ENCODE measurements at places on chromosomes 1 and 21.

DNA sequence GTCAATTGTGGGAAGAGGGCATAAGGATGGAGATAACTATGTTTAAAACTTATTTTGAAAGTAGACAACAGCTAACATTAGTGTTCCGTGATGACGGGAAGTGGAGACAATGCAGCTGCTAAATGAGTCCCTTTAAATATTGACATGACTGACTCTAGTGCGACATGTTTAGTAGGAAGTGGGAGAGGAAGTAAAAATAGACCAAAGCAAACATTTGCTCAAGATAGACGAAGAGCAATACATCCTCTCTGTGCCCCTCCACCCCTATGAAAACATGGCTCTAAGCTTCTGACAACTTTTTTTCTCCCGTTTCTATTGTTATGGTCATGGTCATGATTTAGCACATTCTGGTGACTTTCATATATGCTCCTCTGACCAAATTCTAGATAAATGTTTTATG, 60.0 kb upstream of the HMCN1 start:
- peak; percentile 78 for DNase-seq

DNA sequence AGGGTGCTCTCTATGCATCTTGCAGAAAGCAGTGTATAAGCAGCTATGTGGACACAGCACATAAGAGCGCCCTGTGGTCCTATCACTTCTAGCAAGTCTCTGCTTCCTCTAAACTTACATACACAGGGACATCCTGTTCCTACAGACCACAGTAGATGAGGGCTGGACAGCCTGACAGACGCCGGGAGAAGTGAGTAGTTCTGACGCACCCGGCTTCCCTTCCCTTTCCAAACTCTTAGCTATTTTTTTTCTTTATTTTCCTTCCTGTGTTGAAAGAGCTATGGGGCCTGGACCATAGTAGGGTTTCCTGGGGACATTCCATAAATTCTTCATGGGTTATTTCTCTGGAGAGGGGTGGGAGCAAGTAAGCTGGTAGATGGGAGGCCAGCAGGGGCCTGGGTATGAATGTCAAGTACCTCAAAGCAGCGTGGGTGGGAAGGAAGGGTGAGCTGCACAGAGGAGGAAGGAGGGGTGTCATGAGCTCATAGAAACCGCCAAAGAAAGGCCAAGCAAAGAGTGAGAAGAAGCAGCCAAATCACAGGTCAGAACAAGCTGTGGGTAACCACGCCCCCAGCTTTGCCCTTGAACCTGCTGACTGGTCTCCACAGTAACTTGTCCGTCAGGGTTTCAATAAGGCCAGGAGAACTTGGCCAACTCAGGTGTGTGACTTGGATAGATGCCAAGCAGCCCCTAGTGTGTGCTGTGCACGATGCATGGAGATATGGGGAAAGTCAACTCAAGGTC, 36.6 kb downstream of the PLXNA2 start:
- peak; percentile 39 for DNase-seq

GRCh38 chr1:9843576-9843945, 19.8 kb upstream of the CLSTN1 start:
- no peak for DNase-seq

DNA sequence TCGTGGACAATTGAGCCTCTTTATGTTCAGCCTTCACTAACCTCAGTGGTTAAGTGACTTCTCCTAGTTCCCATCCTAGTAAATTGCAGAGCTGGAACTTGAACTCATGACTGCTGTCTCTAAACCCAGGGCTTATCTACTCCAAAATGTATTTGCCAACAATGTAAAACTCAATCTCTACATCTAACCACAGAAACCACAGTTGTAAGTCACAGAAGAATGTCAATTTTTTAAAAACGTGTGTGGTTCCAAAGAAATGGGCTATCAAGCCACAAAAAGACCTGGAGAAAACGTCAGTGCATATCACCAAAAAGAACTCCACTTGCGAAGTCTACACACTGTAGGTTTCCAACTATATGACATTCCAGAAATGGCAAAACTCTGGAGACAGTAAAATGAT, 172.6 kb upstream of the HMCN1 start:
- DNase-seq, result no peak

DNA sequence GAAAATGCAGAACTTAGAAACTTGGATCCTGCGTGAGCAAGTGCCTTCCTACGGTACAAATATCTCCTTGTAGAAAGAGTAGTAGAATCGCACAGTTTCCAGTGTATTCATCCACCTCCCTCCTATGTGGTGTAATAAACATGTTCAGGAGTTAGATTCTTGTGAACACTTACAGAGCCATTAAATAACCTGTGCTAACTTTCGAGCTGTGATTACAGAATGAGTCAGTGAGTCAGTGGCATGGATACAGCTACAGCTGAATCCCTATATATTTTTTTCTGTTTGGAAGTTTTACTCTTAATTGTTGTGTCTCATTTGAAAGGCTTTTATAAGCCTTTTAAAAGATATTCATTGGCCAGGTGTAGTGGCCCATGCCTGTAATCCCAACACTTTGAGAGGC, 148.7 kb downstream of the EDEM3 start:
- DNase-seq, result no peak

- DNase-seq, result no peak
Observed at GRCh38 chr21:36548866-36549265, 68.9 kb upstream of the CLDN14 start.

GRCh38 chr1:230127105-230128054, 60.3 kb downstream of the GALNT2 start:
- no peak for DNase-seq

- DNase-seq, result no peak
Observed at GRCh38 chr1:40305451-40305850, 11.6 kb downstream of the COL9A2 start.

GRCh38 chr1:156728599-156729462, at the start of gene ISG20L2:
Gene ISG20L2 (minus strand): TSS chr1:156728766. CDS start chr1:156727652, 1,114 bp downstream.
- DNase-seq, result peak; percentile 93

GRCh38 chr1:228867108-228867950, 132.1 kb downstream of the RHOU start:
- DNase-seq, result peak; percentile 70

DNA sequence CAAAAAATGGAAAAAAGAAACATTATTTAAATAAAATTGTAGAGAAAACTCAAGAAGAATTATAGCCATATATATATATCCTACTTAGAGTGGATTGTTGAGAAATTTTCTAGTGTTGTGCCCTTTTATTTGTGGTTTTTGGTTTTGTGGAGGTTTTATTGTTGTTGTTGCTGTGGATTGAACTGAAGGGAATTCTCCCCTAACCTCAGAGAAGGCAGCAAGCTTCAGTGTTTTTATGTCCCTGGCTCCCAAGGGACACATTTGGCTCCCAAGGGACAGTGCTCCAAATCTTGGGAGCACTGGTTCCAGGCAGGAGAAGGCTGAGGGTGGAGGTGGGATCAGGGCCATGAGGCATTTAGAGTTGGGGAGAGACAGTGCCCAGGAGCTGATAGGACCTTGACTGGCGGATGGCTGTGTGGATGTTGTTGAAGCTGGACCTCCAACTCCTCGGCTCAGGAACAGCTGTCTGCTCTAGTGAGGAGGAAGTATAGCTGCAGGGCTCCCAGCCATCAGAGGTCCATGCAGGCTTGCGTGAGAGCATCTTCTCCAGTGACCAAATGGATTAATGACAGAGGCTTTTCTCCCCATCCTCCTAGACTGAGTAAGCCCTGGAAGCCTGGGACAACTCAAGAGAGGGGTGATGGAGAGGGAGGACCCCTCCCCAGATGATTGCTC, 100.5 kb downstream of the TEX35 start:
- DNase-seq, result no peak

GRCh38 chr1:1270813-1271212, 2.8 kb downstream of the UBE2J2 start:
- no peak for DNase-seq

DNA sequence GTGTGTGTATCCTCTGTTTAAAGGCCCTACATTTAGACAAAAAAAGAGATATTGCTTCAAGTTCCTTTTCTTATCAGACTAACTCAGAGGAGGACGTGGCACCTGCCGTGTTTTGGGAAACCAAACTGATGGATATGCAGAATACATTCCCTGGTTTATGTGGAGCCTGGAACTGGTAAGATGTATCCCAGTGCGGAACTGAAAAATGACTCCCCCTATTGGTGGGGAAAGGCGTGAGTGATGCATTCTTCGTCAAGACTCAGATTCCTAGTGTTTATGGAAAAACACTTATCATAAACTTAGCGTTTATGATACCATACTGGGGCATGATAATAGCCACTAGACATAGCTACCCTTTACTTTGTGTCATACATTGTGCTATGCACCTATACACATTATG, 154.2 kb downstream of the ZNF326 start:
- no peak for DNase-seq

- peak; percentile 43 for DNase-seq
Observed at GRCh38 chr1:41109310-41110197, 88.0 kb upstream of the SLFNL1 start.

All from pons (tissue), 1 donor.